Dermis microvascular lymphatic vessel endothelial cell (primary cell): ENCODE measurements at places on chromosomes 16 and 17. TPM values are rescaled to one million over a fixed set of nuclear protein-coding genes. Genes with fewer than 3 reads are reported as not detected.

Gene VPS9D1
- total RNA-seq: 4.1 and 8.6 TPM in 2 replicates

Gene THOC6
- 22.2 and 24.3 TPM in 2 replicates for total RNA-seq

Gene KPNA2
- 89.0 and 103 TPM in 2 replicates for total RNA-seq

Gene PRDM7
- not detected in 2 replicates for total RNA-seq

Gene CDT1
- 4.3 and 5.1 TPM in 2 replicates for total RNA-seq

Gene KAT7
- 27.1 and 32.6 TPM in 2 replicates for total RNA-seq

Gene KRT14
- not detected in 2 replicates for total RNA-seq

Gene CXCL16
- total RNA-seq: 1.2 and 2.4 TPM in 2 replicates
